NCI-H1436 (cell line): ENCODE measurements at places on chromosomes 5 and 9.

DNA sequence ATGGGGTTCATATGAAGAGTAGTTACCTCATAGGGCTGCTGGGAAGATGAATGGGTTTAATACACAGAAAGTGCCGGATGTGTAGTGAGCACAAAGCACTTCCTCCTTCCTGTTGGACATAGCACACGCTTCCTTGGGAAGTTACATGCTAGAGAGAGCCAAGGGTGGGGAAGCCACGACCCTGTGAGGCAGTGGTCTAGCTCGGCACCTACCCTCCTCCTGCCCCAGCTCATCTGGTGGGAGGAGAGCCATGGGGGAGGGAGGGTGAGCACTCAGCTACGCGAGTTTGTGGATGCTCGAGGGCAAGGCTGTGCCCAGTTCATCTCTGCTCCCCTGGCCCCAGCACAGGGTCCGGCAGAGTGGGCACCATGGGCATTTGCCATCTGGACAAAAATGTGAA is 43.6 kb upstream of the NEK6 start:
- no peak for DNase-seq

- no peak for DNase-seq
Observed at GRCh38 chr9:72883875-72884274, 69.0 kb downstream of the ALDH1A1 start.

- no peak for DNase-seq
Observed at GRCh38 chr5:172777881-172778814, 7.2 kb upstream of the DUSP1 start.

GRCh38 chr9:80074439-80074838 is 502.7 kb downstream of the TLE4 start:
- DNase-seq = no peak

GRCh38 chr9:84212982-84213381 is 127.6 kb downstream of the SLC28A3 start:
- DNase-seq = no peak

GRCh38 chr5:133120156-133120750 is 68.4 kb downstream of the HSPA4 start:
- no peak for DNase-seq

DNA sequence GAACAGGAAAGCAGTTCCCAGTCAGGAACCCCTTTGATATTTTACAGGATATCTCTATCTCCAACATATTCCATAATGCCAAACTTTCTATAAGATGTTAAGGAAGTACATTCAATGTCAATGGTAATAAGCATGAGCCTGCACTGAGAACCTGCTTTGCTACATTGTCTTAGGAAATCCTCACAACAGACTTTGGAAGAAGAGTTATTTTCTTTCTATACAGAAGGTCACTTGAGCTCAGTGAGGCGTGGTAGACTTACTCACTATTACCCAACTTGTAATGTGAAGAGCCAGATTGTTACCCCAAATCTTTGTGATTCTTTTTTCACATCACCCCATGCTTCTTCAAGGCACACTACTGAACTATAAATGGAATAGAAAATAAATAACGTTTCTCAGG is 435.9 kb downstream of the DNAH5 start:
- DNase-seq = no peak

GRCh38 chr5:40399349-40399748 is 280.4 kb upstream of the PTGER4 start:
- no peak for DNase-seq

GRCh38 chr5:1019001-1019905 is 10.7 kb downstream of the NKD2 start:
- DNase-seq = no peak

- no peak for DNase-seq
Observed at GRCh38 chr9:19369107-19369506, 10.9 kb downstream of the RPS6 start.

- DNase-seq = no peak
Observed at GRCh38 chr5:150274811-150275210, 14.8 kb downstream of the CAMK2A start.

DNA sequence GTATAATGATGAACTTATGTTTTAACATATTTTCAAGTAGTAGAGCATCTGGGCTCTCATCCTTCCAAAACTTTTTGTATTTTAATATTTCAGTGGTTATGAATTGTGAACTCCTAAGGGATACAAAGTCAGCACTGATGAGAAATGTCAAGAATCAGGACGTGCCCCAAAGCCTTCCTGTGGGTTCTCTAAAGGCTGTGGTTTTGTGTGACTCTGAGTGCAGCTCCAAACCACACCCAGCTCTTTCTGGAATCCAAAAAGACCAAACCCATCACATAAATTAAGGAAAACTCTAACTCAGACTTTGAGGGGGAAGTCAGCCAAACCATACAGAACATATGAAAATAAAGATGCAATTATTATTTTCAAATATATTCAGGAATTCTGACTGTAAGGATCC is 40.8 kb upstream of the SMU1 start:
- DNase-seq = no peak

- no peak for DNase-seq
Observed at GRCh38 chr9:132986640-132987620, 8.4 kb downstream of the GFI1B start.

DNA sequence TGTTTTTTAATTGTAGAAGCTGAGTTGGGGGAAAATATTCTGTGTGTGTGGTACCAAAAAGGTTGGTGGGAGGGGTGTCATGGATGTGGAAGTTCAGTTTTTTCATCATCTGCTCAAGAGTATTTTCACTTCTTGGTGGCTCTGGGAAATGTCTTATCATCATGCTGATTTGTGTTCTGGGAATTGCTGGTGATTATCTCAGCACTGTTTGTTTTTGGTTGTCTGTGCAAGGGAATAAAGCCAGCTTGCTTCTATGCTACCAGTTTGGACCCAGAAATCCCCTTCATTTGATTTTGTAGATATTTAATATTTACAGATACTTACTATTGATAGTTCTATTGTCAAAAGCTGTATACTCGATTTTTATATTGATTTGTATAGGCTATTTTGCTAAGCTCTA is 2289.7 kb downstream of the MAT2B start:
- no peak for DNase-seq

DNA sequence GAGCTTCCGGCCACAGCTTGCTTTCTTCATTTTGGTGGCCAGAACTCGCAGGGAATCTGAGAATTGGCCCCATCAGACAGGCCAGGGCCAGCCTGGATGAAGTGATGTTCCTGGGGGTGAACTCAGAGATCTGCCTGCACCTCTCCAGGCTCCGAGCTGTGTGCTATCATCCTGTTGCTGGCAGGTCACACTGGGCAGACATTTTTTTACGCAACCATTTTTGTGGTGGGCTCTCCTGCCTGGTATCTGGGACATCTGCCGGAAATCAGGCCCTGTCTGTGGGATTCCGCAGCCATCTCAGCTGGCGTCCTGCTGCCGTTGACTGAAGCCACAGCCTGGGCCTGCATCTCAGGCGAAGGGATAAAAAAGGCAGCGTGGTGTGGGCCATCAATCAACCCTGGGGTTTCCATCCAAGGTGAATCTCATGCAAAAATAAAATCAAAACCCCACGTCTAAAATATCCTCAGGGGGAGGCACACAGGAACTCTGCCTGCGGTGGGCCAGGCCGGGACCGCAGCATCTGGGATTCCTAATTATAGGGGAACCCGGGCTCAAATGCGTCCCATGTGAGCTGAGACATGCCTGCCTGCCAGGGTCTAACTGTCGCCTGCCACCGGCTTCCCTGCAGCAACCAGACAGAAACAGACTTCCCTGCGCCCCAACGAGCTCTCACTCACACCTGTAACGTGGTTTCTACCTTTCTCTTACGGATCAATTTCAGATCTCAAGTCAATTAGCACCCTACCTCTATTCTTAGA is 174.3 kb downstream of the SYK start:
- DNase-seq = no peak

GRCh38 chr9:92974161-92974661 is 26.9 kb downstream of the FGD3 start:
- DNase-seq = no peak

- no peak for DNase-seq
Observed at GRCh38 chr9:7823651-7824050, 24.1 kb upstream of the DMAC1 start.
